ENCODE measurements at places on chromosomes 3 and 15.

GRCh38 chr3:195095035-195095703, 175.8 kb downstream of the XXYLT1 start:
- DNase-seq, result peak; percentile 49

DNA sequence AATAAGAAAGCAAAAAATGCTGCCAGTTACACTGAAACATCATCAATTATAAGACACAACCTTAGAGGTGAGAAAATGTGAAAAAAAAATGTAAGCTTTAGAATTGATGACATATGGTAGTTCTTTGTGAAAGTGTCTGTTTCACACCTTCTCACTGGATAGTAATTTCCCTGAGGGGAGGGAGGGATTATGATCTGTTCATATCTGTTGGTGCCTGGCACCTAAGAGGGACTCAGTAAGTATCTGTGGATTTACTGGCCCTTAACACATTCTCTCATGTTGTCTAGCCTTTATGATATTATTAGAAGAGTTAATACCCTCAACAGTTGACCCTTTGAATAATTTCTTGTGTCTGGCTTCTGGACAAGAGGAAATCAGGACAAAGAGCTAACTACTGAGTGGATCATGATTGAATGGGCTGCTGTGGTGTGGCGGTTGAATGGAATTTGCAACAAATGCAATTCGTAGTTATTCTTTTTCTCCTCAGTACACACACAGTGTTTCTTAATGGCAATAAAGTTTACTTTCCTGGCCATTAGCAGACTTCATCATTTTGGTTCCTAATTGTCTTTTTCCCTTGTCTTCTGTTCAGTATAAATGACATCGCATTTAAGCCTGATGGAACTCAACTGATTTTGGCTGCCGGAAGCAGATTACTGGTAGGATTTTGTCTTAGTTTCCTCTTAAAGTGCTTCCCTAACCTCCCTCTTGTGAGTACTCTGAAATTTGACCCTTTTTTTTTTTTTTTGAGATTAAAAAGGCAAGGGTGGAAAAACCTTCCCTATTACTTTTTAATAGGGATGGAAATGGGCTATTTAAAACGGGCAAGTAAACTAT, 9.5 kb downstream of the IFT122 start:
- DNase-seq, result no peak

DNA sequence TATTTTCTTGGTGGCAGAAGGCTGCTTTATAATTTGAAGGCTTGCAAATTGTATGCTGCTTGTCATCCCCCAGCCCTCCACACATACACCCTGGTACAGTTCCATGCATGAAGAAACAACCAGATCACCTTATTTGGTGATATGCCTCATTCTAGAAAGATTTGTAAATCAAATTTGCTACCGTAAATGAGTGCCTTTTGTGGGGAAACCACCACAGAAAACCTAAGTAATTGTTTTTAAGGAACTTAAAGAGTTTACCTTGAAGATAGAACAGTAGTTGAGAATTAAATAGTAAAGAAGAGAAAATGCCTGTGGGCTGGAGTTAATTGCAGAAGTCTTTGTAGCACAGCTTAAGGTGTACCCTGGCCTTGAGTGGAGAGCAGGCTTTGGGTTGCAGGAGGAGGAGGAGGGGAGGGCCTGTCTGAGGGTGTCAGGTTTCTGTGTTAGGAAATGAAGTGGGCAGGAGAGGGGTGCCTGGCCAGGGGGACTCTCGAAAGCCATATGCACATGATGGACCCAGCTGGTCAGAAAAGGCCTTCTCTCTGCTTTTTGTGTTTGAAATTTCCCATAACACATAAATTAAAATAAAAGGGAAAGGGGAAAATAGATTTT, 6.9 kb downstream of the NIPA2 start:
- no peak for DNase-seq

- DNase-seq, result no peak
These were observed 169.4 kb downstream of the TBC1D2B start for GRCh38 chr15:77907824-77908751.

GRCh38 chr15:80328496-80328895, 75.7 kb upstream of the ARNT2 start:
- no peak for DNase-seq

GRCh38 chr3:122003606-122004005, 18.4 kb downstream of the ILDR1 start:
- no peak for DNase-seq

DNA sequence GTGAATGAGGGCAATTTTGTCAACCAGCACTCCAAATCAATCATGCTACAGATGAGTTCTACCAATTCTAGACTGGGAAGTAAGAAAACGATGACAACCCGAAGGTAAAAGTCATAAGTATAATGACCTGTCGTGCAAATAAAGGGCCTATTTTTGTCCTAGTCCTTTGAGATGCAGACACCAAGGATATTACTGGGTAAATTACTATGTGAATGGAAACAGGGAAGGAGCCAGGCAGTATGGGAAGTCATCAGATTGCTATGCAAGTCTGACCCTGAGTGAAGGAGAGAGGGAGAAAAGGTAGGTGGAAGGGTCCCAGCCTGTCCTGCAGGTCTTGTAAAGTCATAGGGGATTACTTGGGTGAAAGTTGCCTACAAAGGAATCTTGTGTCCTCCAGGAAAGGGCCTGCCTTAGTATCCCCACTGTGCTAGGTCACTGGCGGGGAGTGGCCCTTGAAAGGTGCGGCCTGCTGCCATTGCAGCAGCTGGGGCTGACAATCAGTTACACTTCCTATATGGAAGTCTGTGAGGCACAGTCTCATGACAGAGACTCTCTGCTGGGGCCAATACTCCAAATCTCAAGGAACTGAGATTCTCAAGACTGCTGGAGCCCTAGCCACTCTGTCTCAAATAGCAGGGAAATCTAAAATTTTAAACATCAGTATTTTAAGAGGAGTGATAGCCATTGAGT, 149.9 kb upstream of the SLC2A2 start:
- no peak for DNase-seq

DNA sequence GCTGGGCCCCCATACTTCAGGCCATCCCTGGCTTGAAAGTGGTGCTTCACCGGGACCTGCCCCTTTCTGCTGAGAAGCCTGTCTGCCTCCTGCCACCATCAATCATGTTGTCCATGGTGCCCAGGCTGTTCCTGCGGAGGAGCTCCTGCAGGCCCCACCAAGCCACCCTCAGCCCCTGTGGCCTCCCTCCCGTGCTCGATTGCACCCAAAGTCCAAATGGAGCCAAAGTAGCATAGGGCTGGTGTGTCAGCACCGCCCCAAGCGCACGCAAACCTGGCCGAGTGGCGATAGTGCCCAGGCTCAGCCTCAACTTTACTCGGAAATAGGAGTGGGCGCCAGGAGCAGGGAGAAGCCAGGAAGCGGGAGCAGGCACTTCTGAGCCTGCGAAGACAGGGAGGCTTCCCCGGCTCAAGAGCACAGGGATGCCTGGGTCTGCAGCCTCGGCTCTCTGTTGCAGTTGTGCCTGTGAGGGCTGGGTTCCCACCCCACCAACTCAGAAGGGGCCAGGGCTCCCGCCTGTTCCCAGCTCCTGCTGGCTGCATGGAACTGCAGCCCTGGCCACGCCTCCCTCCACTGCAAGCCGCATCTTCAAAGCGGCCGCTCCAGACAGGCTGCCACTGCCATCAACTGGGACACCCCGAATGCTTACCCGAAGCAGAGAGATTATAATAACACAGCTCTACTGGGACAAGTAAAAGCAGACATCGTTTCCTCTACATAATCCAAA, 203.0 kb downstream of the ARRDC4 start:
- DNase-seq, result no peak

DNA sequence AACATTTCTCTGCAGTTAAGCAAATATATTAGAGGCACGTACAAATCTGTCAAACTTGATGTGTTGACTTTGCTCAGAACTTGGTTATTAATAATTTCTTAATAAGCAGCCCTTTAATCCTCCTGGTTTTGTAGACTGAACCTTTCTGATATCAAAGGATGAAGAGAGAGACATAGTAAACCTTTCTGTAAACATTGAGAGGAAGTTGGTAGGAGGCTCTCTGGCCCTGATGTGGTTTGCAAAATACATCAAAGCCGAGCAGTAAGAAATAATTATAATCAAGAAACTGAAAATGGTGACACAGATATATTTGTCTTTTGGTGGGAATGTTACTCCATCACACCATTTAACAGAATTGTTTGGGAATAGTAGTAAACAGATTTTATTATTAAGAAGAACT, 111.9 kb downstream of the OXSM start:
- no peak for DNase-seq

DNA sequence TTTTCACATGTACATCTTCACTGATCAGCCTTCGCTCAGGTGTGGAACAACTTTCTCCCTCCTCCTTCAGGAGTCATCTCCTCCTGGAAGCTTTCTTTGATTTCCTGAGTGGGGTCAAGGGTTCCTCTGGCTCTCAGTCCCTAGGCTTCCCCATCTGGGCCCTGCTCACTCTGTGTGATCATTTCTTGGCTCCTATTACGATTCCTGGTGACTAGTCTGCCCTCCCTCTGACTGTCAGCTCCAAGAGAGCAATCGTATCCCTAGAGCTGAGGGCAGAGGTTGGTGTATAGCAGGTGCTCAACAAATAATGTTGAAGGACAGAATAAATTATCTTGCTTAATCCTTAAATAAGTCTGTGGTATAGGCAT, 15.3 kb upstream of the PRKCD start:
- no peak for DNase-seq

DNA sequence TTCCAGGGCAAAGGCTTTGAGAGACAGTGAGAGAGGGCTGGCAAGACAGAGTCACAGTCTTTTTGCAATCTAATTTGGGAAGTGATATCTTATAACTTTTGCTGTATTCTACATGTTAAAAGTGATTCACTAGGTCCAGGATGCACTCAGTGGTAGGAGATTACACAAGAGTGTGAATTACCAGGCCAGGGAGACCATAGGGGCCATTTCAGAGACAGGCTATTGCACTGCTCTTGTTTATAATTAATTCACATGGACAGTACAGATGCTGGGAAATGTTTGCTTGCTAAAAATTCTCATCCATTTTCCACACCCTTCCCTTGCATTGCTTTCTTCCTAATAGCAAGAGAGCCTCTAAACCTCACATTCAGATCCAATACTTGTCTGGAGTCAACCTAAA, 22.6 kb upstream of the POMGNT2 start:
- no peak for DNase-seq

DNA sequence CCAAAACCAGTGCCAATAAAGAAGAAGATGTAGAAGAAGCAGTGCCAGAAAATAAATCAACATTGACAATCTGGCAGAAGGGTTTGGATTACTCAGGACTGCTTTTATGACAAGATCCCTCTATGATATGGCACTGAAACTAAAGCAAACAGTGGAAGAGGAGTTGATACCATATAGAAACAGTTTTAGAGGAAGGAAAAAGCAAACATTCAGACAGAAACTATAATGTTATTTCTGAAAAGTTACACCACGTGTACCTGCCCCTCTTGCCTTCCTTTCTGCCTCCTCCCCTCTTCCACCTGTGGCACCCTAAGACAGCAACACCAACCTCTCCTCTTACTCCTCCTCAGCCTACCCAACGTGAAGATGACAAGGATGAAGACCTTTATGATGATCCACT, 63.0 kb downstream of the SFMBT1 start:
- no peak for DNase-seq

GRCh38 chr3:62073038-62073437, 300.3 kb downstream of the FEZF2 start:
- DNase-seq, result no peak

GRCh38 chr15:71334873-71335272, 219.6 kb downstream of the THSD4 start:
- peak; percentile 35 for DNase-seq

GRCh38 chr3:71865727-71866126, 80.8 kb upstream of the PROK2 start:
- no peak for DNase-seq

- DNase-seq, result no peak
These were observed 16.1 kb downstream of the NDN start for GRCh38 chr15:23670970-23671369.

GRCh38 chr15:29774900-29775299, 47.4 kb downstream of the TJP1 start:
- DNase-seq, result no peak

- DNase-seq, result no peak
These were observed 307.0 kb downstream of the ARPP21 start for GRCh38 chr3:35946121-35946853.

- DNase-seq, result no peak
These were observed 449.9 kb downstream of the OTOL1 start for GRCh38 chr3:161946443-161946960.

DNA sequence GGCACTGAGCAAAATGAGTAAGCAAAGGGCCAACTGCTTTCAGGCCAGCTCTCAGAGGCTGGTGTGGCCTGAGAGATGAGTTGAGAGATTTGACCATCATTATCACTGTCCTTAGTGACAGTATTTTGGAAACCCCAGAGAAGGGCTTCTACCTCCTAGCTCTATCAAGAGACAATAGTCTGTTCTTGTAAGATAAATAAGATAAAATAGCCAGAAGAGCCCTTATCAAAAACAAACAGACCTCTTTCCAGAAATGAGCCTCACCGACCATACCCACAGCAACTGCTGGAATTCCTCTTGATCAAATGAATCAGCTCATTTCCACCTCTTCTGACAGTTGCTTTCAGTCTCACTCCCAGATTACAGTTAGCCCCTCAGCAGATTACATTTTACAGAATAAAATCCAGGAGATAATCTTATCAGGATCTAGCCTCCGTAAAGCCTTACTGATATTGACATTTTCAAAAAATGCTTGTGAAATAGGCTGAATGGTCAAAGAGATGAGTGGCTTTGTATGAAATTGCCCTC, 4.5 kb downstream of the HDC start:
- DNase-seq, result no peak

DNA sequence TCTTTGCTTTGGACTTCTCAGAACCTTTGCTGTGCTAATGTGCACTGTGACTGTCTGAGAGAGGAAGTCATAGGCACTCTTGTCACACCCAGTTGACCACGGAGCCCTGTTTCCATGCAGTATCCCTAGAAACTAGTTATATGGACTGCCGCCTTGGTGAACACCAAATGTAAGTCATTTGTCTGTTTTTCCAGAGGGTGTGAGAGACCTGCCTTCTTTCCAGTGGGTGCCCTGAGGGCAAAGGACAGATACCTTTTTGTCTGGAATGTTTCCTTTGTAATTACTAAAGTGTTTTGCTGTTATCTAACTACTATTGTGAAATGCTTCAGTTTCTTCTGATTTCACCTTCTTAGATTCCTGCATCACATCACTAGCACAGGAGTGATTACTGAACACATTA, 91.8 kb downstream of the LARS2 start:
- DNase-seq, result no peak

- DNase-seq, result no peak
These were observed 114.4 kb downstream of the TPRG1 start for GRCh38 chr3:189286188-189286587.

Data from right hindlimb (tissue), 1 donor.